ENCODE measurements at places on chromosomes 4 and X. TPM values are rescaled to one million over a fixed set of nuclear protein-coding genes. Genes with fewer than 3 reads are reported as not detected.

- no peaks in the 10 kb centered on the region for H3K4me1 ChIP-seq
- DNase-seq: no peak
- H3K4me3 ChIP-seq: no peak overlapping the region
- H3K36me3 ChIP-seq: no peaks in the 10 kb centered on the region
- no peaks in the 10 kb centered on the region for H3K27me3 ChIP-seq
Measured at GRCh38 chr4:161990721-161991120, 173.1 kb downstream of the FSTL5 start.

- no peaks in the 10 kb centered on the region for H3K36me3 ChIP-seq
- H3K27ac ChIP-seq: no peak overlapping the region
- H3K4me1 ChIP-seq: no peaks in the 10 kb centered on the region
- no peak overlapping the region for H3K4me3 ChIP-seq
Measured at GRCh38 chrX:130419263-130419662, 17.5 kb downstream of the RBMX2 start.

DNA sequence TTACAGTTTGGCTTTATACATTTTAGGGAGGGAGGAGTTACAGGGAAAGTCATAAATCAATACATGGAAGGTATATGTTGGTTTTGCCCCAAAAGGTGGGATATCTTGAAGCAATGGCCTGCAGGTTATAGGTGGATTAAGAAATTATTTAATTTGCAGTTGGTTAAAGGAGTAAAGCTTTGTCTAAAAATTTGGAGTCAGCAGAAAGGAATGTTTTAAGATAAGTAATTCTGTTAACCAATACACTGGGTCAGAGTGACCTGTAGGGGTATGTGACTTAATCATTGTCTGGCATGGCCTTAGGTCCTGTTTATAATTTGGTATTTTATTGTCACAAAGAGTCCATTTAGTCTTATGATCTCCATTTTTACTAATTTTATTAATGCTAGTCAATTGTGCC is 115.0 kb downstream of the AGTR2 start:
- no peaks in the 10 kb centered on the region for H3K27me3 ChIP-seq
- no peak overlapping the region for H3K4me3 ChIP-seq
- no peaks in the 10 kb centered on the region for H3K4me1 ChIP-seq
- no peak overlapping the region for H3K27ac ChIP-seq
- no peak for DNase-seq

The MGAT4D gene
- not detected for total RNA-seq

- no peak overlapping the region for H3K27ac ChIP-seq
- DNase-seq: peak; percentile 61
- no peak overlapping the region for H3K4me3 ChIP-seq
- H3K36me3 ChIP-seq: no peaks in the 10 kb centered on the region
- no peaks in the 10 kb centered on the region for H3K27me3 ChIP-seq
Measured at GRCh38 chr4:53633608-53634007, 42.3 kb upstream of the LNX1 start.

DNA sequence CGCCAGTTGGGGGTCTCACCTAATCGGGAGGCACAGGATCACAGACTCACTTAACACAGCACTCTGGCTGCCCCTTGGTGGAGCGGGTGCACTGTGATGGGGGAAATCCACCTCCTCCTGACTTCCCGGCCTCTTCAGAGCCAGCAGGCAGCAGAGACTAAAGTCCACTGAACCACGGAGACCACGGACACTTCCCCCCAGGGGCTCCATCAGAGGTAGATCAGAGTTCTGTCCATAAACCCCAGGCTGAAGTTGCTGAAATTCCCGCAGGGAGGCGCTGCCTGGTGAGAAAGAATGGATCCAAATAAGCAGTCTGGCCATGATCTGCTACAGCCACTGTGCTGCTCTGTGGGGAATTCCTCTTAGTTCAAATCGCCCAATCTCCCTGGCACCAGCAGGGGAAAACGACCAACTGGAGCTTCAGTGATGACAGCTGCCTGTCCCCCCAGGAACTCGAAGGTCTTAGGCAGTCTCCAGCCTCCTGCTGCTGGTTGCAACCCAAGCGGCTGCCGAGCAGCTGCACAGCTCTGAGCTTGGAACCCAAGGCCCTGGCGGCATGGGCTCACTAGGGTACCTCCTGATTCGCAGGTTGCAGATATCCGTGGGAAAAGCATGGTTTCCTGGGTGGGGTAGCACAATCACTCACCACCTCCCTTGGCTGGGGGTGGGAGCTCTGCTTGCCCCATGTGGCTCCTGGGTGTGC is 106.9 kb upstream of the DCAF12L2 start:
- no peaks in the 10 kb centered on the region for H3K4me1 ChIP-seq
- no peak overlapping the region for H3K27ac ChIP-seq
- no peaks in the 10 kb centered on the region for H3K27me3 ChIP-seq
- DNase-seq: no peak

- peaks cover 31% of the 10 kb centered on the region for H3K27me3 ChIP-seq
- no peaks in the 10 kb centered on the region for H3K4me1 ChIP-seq
- no peaks in the 10 kb centered on the region for H3K36me3 ChIP-seq
- H3K27ac ChIP-seq: no peak overlapping the region
- DNase-seq: no peak
Measured at GRCh38 chr4:794900-795725, 30.8 kb downstream of the CPLX1 start.

- no peak for DNase-seq
- H3K27ac ChIP-seq: no peak overlapping the region
- no peaks in the 10 kb centered on the region for H3K4me1 ChIP-seq
- H3K27me3 ChIP-seq: no peaks in the 10 kb centered on the region
- no peak overlapping the region for H3K4me3 ChIP-seq
Measured at GRCh38 chrX:101208152-101208905, 11.3 kb upstream of the DRP2 start.

DNA sequence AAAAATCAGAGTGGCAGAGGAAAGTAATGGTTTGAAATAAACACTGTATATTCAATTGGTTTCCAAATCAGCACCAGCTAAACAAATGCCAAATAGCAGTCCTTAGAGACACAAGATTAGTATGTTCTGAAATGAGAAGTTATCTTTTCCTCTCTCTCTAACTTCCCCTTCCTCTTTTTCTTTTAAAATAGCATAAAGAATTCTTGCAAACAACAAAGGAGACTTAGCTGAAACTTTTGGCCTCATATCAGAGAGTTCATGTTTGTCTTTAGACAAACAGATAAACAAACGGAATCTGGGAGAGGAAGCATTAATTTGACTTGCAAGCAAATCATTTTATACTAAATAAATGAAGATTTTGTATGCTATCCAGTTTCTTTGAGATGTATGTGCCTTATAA is 399.0 kb downstream of the GBA3 start:
- no peak for DNase-seq
- H3K27ac ChIP-seq: no peak overlapping the region
- no peaks in the 10 kb centered on the region for H3K4me1 ChIP-seq
- H3K4me3 ChIP-seq: no peak overlapping the region

- H3K27ac ChIP-seq: no peak overlapping the region
- no peak for DNase-seq
- peaks cover 2% of the 10 kb centered on the region for H3K27me3 ChIP-seq
- H3K36me3 ChIP-seq: no peaks in the 10 kb centered on the region
Measured at GRCh38 chr4:53776141-53776540, 184.9 kb upstream of the LNX1 start.

GRCh38 chrX:29824176-29824906 is 391.0 kb upstream of the MAGEB2 start:
- H3K4me3 ChIP-seq: no peak overlapping the region
- H3K4me1 ChIP-seq: no peaks in the 10 kb centered on the region

The SPATA18 gene
- total RNA-seq: 1.4 TPM
